HCT116 (cell line): ENCODE measurements at places on chromosomes 6 and 20.

- no peak for DNase-seq
Observed at GRCh38 chr20:44858606-44859360, 26.7 kb upstream of the YWHAB start.

DNA sequence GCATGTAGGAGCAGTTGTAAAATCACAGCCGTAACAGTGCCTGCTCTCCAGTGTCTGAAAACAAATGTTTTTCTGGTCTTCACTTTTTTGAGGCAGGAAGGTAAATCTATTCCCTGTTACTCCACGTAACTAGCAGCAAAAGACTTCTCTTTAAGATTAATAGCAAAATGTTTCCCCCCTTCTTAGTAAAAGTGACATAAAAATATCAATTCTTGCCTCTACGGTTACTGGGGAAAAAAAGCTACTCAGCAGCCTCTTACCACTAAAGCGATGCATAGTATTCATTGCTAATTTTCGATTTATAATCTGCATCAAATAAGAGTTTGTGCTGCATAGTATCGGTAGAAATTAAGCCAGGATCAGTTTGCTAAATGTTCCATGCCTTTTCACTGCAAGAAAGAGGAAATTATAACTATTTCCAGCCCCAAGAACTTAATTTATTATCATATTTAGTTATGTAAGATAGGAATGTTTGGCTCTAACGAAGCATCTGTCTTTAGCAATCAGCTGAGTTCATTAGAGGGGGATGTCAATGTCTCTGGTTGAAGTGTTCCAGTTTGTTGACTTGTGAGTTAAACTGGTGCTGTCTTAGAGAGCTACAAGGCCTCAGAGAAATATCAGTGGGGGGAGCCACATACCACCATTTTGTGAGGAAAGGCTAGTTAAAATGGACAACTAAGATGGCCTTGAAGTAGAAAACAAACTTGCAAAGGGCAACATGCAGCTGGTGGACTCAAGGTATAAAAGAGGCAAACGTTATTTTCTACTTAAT, 617 bp upstream of the TSPYL1 start:
- no peak for DNase-seq

- DNase-seq, result no peak
Observed at GRCh38 chr20:25230166-25230831, 17.6 kb upstream of the PYGB start.

DNA sequence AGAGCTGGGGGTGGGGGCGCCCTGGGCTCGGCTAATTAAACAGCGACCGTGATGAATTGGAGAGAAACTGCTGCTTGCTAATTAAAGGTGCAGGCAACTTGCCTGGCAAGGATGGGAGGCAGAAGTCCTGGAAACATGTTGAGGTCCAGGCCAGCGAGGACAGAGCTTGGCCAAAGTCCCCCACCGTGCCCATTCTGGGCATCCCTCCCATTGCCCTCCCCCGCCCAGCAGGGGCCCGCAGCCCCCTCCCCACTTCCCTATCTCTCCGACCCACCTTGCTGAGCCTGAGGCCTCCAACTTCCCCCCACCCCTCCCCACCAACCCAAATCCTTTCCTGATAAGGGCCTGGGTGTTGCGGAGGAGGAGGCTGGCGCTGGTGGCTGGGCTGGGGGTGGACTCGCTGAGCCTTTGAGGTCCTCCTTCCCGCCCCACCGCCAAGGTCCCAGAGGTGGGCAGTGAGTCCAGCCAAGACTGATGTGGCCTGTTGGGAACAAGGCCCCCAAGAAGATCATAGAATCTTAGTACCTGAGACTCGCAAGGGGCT, 23.3 kb downstream of the C20orf203 start:
- DNase-seq, result no peak

GRCh38 chr20:62043131-62043914, 22.4 kb downstream of the TAF4 start:
- no peak for DNase-seq

GRCh38 chr6:44918671-44919296, 409.3 kb upstream of the RUNX2 start:
- DNase-seq, result no peak

DNA sequence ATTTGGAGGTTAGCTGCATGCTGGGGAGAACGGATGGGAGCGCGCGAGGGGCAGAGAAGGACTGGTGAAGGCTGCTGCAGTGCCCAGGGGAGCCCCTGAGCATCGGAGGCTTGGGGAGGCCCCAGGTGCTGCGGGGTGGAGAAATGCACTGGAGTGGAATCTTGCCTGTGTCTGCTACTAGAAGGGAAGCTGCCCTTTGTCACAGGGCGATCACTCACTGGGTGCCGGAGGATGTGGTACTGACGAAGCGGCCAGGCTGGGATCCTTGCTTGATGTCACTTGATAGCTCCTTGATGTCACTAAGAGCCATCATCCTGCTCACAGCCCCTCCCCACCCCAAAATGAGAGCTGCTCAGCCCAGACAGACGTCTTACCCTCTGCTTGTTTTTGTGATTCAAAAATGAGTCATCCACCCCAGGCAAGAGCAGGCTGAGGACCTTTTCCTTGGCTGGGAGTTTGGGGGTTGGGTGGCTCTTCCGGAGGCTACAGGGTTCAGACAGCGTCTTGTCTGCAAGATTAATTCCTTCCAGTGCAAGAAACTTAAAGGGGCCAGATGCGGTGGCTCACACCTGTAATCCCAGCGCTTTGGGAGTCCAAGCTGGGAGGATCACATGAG, 62.6 kb upstream of the PMEPA1 start:
- DNase-seq, result no peak

GRCh38 chr20:63500151-63500901, 1.4 kb upstream of the EEF1A2 start:
- no peak for DNase-seq

DNA sequence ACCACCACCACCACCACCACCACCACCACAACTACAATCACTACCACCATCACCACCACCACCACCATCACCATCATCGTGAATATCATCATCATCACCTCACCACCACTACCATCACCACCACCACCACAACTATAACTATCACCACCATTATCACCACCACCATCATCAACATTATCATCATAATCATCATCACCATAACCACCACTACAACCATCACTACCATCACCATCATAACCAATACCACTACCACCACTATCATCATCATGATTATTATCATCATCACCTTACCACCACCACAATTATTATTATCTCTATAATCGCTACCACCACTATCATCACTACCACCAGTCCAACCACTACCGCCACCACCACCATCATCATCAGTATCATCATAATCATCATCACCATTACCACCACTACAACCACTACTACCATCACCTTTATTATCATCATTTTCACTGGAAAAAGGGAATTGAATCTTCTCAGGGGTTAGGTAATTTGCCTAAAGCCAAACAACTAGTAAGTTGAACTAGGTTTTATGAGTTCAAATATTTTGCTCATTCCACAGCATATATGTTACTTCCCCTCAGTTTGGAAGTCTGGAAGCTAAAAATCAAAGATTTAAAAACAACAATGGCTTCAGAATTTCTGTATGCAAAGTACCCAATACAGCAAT, 8.3 kb downstream of the RIPOR2 start:
- DNase-seq, result no peak

- no peak for DNase-seq
Observed at GRCh38 chr20:42974347-42974746, 215.4 kb downstream of the PTPRT start.

DNA sequence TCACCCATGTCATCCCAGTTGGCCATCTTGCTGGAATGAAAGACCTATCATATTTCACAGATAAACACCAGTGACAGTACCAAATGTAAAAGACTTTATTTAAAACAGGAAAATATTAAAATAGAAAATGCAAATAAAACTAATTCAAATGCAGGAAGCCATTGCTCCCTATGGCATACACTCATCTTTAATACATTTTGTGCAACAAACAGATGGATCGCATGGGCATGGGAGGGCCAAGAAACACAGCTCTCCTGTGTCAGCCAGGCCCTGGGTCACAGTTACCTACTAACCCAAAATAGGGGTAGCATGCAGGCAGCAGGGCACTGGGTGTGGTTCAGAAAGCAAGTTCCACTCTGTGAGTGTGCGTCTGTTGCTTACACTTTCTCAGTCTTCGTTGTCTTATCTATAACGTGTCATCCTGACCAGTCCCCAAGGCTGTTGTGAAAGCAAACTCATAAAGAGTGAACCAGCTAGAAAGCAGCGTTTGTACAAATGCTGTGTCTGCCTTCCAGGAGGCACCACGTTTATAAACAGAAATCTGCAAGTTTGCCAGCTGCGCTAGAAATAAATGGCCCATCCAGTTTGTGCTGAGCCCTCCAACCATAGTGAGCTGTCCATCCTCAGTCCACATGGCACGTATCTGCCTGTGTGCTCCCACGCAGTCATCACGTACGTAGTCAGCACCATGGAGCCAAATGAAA, 180.5 kb downstream of the SYNDIG1 start:
- no peak for DNase-seq

DNA sequence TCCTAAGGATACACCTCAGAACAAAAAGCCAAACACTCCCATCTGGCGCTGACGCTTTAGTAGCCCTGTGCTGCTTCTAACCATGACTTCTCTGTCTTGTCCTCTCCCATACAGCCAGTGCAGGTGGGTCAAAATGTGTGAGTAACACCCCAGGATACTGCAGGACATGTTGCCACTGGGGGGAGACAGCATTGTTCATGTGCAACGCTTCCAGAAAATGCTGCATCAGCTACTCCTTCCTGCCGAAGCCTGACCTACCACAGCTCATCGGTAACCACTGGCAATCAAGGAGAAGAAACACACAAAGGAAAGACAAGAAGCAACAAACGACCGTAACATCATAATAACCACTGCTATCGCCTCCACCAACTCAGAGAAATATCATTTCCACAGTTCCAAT, 1.4 kb downstream of the DEFB132 start:
- peak; percentile 33 for DNase-seq

DNA sequence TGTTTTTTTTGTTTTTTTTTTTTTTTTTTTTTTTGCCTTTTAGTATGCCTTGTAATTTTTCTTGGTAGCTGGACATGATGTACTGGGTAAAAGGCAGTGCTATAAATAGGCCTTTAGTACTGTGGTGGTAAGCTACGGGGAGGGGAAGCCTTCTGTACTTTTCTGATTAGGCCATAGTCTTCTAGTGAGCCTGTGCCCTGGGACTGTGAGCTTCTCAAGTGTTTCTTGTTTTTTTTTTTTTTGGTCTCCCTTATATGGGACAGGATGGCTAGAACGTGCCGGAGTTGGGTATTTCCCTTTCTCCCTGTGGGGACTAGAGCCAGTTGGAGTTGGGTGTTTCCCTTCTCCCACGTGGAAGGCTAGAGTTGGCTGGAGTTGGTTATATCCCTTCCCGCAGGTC, 59.4 kb upstream of the PRELID3B start:
- DNase-seq, result no peak

- no peak for DNase-seq
Observed at GRCh38 chr6:36679043-36679833, 724 bp downstream of the CDKN1A start.

GRCh38 chr6:118714756-118715155, 63.4 kb upstream of the CEP85L start:
- no peak for DNase-seq

- no peak for DNase-seq
Observed at GRCh38 chr20:934186-934840, 18.2 kb upstream of the ANGPT4 start.
